ENCODE measurements at places on chromosomes 7 and 10.
A peak's percentile ranks its signal among the peaks of the same experiment; 100 is the strongest.

GRCh38 chr7:140902303-140902953 is 22.3 kb downstream of the BRAF start:
- DNase-seq, result peak; percentile 33

DNA sequence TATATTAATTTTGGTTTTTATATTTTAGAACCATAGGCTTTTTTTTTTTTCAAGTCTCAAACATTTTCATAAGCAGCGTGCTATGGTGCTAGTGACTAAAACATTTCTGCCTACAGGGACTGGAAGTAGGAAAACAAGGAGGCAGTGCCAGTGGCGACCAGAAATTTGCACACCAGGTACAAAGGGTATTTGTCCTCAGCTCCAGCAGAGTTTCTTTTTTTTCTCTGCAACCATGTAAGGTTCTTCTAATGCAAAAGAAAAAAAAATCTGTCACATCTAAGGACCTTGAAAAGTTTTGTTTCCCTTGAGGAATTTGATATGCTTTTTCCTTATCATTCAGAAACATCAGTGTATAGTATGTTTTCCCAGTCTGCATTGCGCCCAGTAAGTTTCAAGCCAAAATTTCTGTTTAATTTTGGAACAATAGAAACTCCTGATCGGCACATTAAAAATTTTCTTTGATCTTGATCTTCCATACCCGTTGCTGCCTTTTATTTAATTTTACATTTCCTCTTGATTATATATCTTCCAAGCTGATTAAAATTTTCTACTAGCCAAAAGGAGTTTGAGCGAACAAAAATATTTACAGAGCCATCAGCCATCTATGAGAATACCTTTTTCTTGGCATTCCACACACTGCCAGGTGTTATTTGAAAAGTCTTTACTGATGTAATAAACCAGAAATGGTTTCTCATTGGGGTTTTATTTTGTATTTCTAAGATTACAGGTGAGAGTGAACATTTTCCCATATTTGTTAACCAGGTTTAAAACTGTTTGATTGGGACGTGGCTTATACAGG is 956 bp upstream of the KLHDC10 start:
- no peak for DNase-seq

DNA sequence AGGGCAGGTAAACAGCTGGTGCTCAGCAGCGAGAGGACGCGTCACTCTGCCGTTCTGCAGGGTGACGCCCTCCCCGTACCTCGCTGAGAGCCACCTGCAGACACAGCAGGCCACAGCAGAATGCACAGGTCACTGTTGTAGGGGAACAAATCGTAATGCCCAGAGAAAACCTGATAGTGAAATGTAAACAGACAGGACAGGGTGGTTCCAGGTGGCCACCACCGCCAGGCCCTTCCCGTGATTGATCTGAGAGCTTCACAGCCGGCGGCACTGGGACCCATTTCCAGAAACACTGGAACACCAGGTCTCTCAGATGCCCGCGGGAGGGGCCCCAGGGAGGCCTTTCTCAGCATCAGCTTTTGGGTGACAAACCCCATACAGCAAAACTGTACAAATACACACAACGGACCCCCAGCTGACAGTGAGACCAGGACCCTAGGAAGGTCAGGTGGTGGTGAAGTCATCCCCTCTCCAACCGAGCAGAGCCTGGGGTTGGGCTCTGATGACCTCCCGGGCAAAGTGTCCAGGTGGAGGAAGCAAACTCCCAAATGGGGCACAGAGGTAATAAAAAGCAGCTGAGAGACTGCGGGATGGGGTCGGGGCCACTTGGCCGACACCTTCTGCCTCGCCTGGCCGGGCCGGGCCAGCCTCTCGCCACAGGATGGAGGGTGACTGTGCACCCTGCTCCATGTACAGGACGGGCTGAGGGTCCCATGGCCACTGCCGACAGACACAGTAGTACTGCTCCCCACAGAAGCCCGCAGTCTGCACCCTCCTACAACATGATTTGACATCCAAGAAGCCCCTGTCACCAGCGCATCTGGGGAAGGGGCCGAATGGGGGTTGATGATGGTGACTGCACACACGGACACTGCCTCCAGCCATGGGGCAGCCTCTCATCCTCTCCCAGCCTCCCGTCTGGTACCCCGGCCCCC is 4.6 kb downstream of the BHLHA15 start:
- no peak for DNase-seq

GRCh38 chr10:133237241-133237587 is 441 bp upstream of the VENTX start:
- DNase-seq, result no peak

DNA sequence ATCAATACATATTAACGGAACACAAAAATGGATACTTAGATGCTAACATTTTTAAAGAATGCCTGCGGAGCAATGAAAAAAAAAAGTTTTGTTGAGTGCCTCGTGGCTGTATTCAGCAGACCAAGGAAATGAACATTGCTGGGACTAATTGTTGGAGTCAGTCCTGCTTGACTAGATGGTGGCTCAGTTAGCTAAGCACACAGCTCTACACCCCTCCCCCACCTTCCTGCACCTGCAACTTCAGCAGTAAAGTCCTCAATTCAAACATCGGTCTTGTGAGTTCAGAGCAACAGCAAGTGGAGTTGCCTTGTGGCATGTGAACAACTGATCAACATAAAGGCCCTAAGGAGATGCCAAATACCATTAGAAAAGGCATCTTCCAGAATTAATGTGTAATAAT is 326.0 kb upstream of the NPSR1 start:
- DNase-seq, result no peak

DNA sequence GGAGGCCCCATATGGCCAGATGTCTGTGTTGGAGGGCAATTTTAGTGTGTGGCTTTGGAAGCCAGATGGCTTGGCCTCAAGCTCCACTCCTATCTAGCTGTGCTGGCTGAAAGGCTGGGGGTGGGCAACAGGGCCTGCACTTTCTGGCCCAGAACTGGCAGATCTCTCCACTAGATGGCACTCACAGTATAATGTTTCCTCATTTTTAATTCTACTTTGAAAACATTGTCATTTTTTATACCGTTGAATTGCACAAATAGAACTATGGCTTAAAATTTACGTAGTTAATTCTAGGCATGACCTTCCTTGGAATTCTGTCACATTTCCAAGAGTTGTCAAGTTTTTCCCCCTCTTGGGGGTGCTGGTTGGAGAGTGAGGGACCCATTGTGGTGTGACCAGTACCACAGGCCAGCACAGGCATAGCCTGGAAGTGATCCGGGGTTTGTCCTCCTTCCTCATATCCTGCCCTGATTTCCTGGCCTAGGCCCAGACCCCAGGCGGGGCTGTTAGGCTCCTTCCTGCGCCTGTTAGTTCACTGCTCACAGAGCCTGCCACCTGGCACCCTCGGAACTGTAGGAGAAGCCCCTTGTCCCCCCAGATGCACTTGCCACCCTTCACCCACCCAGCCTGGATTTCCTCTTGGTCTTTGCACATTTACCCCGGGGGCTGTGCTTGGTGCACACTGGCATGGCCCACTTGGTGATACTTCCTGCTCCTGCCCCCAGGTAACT is 52.8 kb downstream of the ARHGAP22 start:
- peak; percentile 3 for DNase-seq

GRCh38 chr10:93893646-93894515 is at the start of gene SLC35G1:
Gene SLC35G1, plus strand, starts transcription at chr10:93893978. Its CDS starts 56 bp downstream, at chr10:93894034.
- DNase-seq, result peak; percentile 79

DNA sequence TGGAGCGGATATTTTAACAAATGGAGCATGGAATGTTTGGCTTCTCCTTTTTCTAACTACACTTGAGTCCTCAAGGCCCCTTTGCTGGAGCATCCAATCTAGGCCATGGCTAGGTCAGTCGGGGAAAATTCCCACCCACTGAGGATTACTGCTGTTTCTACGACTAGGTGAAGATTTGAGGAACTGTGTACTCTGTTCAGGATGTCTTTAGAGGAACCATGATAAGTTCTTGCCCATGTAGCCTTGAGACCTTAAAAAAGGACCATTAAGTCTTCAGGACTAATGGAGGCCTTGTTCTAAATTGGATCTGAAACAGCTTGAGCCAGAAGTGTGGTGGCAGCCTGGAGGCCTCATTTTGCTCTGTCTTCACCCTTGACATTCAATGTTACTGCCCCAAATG is 6.2 kb downstream of the AGK start:
- no peak for DNase-seq

DNA sequence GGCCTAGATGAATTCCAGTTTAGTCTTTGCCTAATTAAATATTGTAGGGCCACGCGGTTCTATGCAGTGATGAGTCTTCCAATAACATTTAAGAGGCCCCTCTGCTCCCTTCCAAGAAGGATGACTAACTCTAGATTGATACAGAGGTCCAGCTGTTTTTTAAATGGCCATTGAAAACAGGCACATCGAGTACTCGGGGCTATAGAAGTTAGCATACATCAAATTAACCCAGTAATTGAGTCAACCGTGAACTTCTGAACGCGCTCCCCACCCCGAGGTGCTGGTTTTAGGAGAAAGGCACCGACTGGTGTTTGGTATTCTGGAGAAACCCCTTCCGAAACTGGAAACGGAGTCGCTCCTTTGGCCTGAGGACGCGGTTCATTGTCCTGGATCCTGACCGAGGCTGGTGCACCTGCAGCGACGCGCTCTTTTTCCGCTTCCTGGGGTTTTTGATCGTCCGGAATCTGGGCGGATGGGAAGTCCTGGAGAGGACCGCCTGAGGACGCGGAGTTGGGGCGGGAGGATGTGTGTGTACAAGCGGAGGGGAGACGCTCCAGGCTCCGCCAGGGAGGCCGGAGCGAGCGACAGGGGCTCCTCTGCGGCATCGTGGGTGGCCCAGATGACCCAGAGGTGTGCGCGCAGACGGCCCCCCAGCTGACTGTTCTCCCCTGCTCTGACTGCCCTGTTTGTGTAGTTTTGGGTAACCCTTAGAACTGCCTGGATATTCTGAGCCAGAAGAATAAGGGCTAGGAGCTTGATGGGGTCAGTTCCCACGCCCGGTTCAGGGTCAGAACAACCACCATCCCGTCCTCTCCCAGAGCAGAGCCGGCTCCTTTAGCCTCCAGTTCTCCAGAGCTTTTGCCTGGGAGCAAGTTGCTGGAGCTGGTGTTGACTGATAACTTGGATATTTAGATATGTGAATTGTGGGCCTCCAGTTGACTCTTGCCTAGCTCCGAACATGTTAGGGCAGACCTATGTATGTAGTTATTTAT is 711 bp downstream of the FAM221A start:
- DNase-seq, result peak; percentile 51

- no peak for DNase-seq
Measured at GRCh38 chr7:37675749-37676148, 7.8 kb upstream of the GPR141 start.

DNA sequence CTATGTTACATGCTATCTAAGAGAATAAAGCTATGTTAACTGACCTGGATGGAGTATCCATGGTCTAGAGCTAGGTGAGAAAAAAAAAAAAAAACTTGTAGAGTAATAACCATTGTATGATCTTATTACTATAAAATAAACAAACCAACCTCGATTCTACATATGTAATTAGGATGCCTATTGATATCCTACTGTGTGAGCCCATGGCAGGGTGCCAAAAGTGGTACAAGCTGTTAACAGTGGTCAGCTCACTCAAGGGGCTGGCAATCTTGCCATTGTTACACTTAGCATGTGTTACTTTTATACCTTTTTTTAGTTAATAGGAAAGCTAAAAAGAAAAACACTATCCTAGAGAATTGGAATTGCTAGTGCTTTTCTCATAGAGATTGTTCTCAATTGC is 13.5 kb upstream of the IL6 start:
- no peak for DNase-seq

GRCh38 chr7:15686295-15686956 is at the start of gene MEOX2:
Gene MEOX2, minus strand, starts transcription at chr7:15686683. Its CDS starts 281 bp downstream, at chr7:15686402.
- DNase-seq, result no peak

GRCh38 chr10:44854693-44855350 is 56.3 kb upstream of the TMEM72 start:
- DNase-seq, result no peak

DNA sequence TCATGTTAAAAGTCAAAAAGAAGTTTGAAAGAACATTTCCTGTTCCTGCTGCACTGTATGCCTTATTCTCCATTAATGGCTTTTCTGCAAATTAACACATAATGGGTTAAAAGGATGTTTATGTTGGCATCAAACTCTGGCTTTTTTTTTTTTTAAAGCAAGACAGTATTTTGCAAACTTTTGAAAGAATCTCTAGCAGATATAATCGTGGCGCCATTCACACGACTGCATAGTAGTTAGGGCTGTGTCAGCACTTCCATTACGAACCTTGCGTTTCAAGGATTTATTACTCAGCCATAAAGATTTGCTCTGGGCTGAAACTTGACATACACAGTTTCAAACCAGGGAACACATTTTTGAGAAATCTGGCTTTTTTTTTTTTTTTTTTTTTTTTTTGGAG is 207.8 kb downstream of the DYNC1I1 start:
- no peak for DNase-seq

GRCh38 chr10:69687426-69687825 is 57.4 kb downstream of the FAM241B start:
- no peak for DNase-seq

- no peak for DNase-seq
Measured at GRCh38 chr10:104441329-104442000, 87.8 kb downstream of the CFAP58 start.

DNA sequence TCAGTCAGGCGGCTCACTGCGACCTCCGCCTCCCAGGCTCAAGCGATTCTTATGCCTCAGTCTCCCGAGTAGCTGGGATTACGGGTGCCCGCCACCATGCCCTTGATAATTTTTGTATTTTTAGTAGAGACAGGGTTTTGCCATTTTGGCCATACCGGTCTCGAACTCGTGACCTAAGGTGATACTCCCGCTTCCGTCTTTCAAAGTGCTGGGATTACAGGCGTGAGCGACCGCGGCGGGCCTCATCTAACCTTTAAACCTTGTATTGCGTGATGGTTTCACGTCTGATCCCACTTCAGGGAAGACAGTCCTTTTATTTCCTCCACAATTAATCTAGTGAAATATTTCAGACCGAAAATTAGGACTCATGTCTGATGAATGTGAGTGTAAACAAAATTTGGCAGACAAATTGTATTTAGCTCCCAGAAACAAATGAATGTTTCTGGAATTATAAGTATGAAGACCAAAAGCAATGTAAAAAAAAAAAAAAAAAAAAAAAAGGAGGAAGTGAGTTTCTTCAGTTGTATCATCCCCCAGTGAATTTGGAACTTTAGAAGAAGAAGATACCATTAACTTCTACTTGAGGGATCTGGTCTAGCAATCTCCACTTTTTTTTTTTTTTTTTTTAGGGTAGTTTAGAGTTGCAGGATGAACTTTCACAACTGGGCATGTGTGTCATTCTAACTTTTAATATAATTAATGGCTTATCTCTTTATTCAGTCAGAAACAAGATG is 1.6 kb downstream of the NUP42 start:
- DNase-seq, result no peak

DNA sequence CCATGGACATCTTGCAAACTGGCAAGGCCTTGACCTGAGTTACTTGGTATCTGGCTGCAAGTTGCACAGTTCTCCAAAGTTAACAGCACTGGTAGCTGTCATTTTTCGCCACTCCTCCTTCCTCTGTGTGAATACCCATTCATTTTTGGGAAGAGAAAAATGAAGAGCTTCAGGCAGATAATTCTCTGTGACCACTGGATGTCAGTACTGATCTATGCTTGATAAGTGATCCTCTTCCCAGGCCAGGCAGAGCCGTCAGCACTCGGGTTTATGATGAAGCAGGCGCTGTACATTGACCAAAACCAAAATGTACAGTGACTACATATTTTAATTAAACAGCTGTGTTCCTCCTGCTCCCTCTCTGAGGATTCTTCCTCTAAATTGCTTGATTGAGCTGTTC is 55.9 kb upstream of the PDZD8 start:
- DNase-seq, result no peak

GRCh38 chr7:113912876-113913275 is 5.9 kb downstream of the PPP1R3A start:
- DNase-seq, result no peak

All from CD4-positive, alpha-beta T cell treated with Interleukin-12 subunit alpha and Interleukin-12 subunit beta, for 1 hour (primary cell).